ENCODE measurements at places on chromosomes 16 and 17. TPM values are rescaled to one million over a fixed set of nuclear protein-coding genes. Genes with fewer than 3 reads are reported as not detected.

The PLA2G10 gene
- total RNA-seq, result not detected

The GCGR gene
- total RNA-seq, result 0.17 TPM

The DLG4 gene
- 16.2 TPM for total RNA-seq

The SCNN1B gene
- not detected for total RNA-seq

The SOX8 gene
- total RNA-seq, result 1.8 TPM

The NR1D1 gene
- total RNA-seq, result 4.5 TPM

The AGRP gene
- not detected for total RNA-seq

The SPAG7 gene
- total RNA-seq, result 158 TPM

The RNF227 gene
- total RNA-seq, result 3.7 TPM

The PIK3R5 gene
- total RNA-seq, result 43.0 TPM

The SEPTIN12 gene
- not detected for total RNA-seq

The MAF gene
- 208 TPM for total RNA-seq

The ABCA3 gene
- 13.7 TPM for total RNA-seq

- DNase-seq, result peak; percentile 59
Observed at GRCh38 chr17:7478276-7479212, 887 bp downstream of the ZBTB4 start.

- no peak for DNase-seq
Observed at GRCh38 chr16:53428681-53429080, 5.6 kb upstream of the RBL2 start.

- DNase-seq, result no peak
Observed at GRCh38 chr16:73921295-73921694, 375.3 kb upstream of the PSMD7 start.

DNA sequence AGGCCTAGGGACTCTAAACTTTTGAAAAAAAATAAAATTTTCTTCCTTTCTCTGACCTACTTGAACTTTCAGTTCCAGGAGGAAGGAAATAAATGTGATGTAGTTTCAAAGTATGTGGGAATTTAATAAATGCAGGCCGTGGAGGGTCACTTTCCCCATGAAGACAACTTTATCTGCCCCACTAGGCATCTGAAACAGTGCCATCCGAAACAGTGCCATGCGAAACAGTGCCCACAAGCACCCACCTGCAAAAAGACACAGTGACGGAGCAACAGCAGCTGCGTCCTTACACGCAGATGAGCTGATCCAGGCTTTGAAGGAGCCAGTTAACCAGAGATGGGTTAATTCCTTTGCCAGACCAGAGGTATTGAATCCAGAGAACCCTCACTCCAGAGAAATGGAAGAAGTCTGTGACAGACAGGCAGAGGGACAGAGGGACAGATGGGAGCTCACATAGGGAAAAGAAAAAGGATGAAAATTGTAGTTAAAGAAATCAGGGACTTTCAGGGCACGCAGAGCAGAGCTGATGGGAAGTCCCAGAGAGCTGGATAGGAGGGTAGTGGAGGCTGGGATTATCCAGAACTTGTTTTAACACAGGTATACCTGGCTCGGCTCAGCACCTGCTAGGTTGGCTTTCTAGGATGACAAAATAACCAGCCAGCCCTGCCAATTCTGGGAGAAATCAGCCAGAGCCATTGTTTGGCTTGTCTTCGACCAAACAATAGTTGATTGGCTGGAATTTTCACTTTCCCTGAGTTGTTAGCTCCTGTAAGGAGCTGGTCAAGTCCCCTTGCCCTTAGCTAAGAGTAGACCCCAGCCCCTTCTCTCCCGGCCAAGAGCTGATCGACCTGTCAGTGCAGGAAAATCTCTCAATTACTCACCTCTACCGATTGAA lies 17.1 kb upstream of the HOXB13 start:
- no peak for DNase-seq

GRCh38 chr16:79640513-79641360 lies 40.2 kb upstream of the MAF start:
- no peak for DNase-seq

GRCh38 chr16:578232-578869 lies 8.6 kb downstream of the PIGQ start:
- DNase-seq, result no peak

DNA sequence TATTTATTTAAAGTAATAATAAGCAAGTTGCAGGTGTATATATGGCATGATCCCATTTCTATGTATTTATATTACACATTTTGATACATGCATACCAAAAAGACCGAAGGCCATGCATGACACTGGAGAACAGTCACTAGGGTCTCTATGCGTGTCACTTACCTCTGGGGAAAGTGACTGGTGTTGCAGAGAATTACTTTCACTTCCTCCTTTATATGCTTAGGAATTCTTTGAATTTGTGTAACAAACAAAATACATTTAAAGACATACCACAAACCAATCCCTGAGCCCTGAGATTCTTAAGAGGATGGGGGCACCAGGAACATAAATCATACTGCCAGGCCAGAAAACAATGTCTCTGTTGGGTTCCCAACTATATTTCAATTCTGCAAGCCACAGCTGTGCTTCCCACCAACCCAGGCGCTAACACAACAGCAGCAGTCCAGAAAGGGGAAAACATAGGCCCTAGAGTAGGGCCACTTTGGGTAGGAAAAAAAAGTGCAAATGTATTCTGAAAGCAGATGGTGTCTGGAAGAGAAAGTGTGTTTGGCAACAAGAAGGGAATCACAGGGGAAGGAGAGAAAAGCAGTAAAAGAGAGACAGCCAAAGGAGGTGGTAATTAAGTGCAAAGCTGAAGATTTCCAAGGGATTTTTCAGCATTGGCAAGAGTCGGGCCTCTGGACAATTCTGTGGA lies 24.5 kb upstream of the HYDIN start:
- DNase-seq, result no peak

- DNase-seq, result no peak
Observed at GRCh38 chr17:19345067-19345460, 17.5 kb downstream of the B9D1 start.

DNA sequence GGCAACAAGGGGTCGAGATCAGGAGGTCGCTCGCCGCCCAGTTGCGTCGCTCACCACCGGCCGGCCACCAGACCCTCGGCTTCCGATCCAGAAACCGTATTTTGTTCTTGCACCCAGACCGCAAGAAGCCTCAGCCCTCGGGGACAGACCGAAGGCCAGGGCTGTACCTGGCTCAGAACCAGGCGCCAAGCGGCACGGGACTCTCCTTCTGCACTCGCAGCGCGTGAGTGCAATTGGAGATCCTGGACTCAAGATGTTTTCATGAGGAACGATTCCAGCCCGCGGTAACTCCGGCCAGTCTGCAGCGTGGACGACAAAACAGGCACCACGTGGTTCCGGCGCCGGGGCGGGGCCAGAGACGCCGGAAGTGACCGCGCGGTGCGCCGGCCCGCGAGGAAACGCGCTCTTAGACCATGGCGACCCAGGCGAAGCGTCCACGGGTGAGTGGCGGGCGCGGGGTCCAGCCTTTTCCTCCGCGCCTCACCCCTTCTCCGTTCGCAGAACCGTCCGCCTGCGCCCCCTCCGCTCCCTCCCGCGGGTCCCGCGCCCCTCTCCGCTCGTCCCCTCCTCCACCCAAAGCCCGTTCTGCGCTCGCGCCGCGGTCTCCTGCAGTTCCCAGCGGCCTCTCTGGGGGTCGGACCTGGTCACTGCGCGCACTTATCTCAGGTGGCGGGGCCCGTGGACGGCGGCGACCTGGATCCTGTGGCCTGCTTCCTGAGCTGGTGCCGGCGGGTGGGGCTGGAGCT lies at the start of gene SETD6:
SETD6 (plus strand) TSS at position 393 of the 746 bp plus-strand sequence; CDS start at position 414, 21 bp downstream.
- DNase-seq, result peak; percentile 84

GRCh38 chr16:57739756-57740422 lies 4.3 kb downstream of the KATNB1 start:
- no peak for DNase-seq

DNA sequence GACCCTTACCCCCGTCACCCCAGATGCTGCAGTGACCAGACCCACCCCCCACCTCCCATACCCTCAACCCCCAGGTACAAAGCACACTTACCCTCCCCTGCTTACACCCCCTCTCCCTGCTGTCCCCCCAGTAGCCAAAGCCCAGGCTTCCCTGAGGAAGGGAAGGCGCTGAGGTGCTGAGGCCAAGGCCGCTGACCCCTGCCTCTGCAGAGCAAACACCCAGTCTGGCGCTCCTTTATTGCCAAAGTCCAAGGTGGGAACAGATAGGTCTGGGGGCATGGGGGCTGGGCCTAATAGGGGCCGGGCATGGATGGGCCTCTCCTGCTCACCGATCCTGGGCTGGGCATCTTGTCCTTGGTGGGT lies 683 bp downstream of the LCAT start:
- DNase-seq, result no peak

GRCh38 chr16:69845181-69845580 lies 83.0 kb downstream of the WWP2 start:
- DNase-seq, result no peak

GRCh38 chr17:75263055-75263454 lies 1.4 kb downstream of the MRPS7 start:
- no peak for DNase-seq

DNA sequence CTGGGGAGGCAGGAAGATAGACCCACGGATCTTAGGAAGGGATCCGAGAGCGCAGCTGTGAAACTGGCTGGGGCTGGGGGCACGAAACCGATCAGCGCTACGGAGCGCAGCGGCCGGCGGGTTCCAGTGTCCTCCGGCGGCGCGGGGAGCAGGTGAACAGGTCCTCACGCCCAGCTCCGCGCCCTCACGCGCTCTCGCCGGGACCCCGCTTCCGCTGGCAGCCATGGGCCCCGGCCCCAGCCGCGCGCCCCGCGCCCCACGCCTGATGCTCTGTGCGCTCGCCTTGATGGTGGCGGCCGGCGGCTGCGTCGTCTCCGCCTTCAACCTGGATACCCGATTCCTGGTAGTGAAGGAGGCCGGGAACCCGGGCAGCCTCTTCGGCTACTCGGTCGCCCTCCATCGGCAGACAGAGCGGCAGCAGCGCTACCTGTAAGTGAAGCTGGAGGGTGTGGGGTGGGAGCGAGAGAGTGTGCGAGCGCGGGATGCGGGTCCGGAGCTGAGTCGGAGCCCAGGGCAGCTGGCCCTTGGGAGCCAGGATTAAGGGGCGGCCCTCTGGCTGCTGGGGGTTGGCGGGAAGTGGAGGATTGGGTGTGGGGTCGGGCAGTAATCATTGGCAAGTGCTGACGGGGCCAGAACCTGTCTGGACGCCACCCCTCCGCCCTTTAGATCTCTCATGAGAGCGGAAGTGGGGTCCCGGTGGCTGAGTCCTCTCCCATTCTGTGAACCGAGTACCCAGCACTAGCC lies 479 bp downstream of the ITGA3 start:
- peak; percentile 77 for DNase-seq

DNA sequence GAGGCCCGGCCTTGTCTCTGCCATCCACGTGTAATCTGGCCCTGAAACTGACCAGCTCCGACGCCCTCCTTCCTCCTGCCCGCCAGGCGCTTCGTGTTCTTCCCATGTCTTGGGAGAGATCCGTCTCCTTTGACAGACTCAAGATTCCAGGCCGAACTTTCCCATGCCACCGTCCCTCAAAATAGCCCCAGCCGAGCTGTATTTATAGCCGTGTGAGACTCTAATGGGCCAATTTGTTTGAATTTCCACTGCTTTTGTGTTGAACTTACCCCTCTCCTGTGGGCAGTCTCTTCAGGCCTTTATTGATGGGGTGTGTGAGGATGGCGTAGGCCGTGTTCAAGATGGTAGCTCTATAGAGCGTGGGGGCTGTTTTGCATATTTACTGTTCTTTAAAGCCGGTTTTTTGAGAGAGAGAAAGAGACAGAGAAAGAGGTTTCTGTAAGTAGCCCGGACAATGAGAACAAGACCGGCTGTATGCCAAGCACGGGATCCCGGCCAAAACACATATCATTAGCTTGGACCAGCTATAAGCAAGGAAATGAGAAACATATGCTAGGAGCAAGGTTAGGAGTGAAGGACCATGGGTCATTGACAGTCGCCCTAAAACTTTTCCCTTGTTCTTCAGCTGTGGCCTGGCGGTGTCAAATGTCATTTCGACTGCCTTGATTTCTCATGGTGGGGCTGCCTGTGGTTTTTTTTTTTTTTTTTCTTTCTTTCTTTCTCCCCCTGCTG lies 124.5 kb upstream of the ZFHX3 start:
- no peak for DNase-seq

GRCh38 chr16:86227041-86227440 lies 283.3 kb upstream of the FOXF1 start:
- no peak for DNase-seq

- no peak for DNase-seq
Observed at GRCh38 chr17:76343106-76343505, 10.6 kb downstream of the PRPSAP1 start.

DNA sequence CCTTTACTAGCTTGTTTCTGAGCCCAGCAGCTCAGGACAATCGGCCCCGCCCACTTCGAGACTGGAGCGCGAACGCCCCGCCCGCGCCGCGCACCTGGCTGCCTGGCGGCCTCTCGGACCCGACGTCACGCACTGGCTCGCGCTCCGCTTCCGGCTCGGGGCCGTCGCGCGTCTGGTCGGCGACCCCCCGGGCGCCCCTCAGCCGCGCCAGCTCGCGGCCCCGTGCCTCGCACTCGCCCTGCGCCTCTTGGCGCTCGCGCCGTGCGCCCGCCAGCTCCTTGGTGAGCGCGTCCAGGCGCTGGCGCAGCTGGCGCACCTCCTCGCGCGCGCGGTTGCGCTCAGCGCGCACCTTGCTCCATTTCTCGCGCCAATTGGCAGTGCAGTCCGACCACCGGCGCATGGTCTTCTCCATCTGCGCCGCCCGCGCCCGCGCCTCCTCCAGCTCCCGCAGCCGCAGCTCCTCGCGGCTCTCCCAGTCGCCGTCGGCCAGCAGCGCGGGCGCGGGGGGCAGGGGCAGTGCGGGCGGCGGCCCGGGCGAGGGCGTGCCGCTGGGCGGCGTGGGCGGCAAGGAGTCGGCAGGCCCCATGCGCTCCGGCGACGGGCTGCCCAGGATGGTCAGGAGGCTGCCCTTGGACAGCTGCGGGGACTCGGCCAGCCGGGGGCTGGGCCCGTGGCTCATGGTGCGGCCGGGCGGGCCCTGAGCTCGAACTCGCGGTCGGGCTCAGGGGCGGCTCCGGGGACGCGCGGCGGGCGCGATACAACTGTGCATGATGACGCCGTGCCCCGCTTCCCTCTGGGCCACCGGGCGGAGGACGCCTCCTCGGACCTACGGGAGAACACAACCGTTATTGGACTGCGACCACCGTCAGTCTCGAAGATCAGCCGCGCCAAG lies 7.6 kb downstream of the CCDC102A start:
- DNase-seq, result no peak

DNA sequence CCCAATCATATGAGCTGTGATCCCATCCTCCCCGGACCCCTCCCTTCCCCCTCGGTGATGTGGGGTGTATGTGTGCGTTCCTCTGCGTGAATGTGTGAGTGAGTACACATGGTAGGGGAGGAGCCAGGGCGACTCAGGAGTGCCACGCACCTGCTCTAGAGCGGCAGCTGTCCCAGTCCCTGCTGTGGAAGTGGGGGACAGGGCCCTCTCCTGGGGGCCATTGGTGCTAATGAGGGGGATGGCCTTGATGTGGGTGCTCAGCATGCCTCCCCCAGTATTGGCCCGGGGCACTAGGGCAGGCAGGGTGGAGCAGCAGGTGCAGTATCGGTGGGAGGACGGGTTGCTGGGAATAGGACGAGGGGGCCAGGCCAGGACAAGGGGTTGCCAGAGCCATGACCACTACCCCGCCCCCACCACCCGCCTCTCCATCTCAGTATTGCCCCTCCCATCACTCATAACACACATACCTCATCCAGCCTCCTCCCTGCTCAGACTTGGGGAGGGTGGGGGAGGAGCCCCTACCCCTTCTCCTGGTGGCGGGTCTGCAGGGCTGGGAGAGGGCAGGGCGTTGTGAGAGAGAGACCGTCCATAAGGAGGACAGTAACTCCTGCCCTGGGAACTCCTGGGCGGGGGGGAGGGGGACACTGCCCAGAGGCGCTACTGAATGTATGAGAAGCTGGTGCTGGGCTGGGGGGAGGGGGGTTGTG lies 8.5 kb downstream of the NR1D1 start:
- no peak for DNase-seq

- DNase-seq, result no peak
Observed at GRCh38 chr17:81288715-81289114, 6.4 kb downstream of the SLC38A10 start.

GRCh38 chr17:2058586-2059546 lies 4.0 kb downstream of the HIC1 start:
- peak; percentile 86 for DNase-seq

Data from activated T-cell treated with anti-CD3 and anti-CD28 coated beads, Interleukin-2, amount 50 U/mL, for 72 hours (primary cell).